ENCODE measurements at places on chromosomes 1 and 21.

DNA sequence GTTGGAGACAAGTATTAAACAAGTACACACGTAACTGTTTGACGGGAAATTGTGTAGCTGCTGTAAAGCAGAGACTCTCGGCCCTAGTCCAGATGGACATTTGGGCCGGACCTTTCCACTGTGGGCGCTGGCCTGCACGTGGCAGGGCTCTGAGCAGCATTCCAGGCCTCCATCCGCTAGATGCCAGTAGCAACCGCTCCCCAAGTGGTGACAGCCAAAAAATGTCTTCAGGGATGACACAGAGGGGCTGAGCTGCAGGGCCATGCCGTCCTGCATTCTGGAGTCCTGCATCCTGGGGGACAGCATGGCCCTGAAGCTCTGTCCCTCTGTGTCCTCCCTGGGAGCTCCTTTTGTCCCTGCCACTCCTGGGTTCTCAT is 24.8 kb downstream of the A3GALT2 start:
- no peak for DNase-seq

- DNase-seq: no peak
Observed at GRCh38 chr21:42089665-42090310, 18.7 kb downstream of the UMODL1 start.

DNA sequence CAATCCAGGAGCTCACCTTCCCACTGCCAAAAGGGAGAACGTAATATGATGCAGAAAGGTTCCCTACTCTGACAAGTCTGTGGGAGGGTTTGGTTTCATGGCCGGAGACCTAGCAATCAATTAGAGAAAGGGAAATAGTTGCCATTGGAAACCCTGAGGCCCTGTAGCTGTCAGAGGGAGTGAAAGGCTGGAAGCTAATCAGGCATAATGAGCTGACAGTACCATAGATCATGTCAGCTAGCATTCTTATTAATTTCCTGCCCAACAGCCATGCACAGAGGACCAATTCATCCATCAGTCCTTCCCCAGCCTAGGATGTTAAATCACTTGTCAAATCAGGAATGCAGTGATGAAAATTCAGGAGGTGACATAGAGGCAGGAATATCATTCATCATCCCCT is 527.3 kb downstream of the PLPP3 start:
- no peak for DNase-seq

DNA sequence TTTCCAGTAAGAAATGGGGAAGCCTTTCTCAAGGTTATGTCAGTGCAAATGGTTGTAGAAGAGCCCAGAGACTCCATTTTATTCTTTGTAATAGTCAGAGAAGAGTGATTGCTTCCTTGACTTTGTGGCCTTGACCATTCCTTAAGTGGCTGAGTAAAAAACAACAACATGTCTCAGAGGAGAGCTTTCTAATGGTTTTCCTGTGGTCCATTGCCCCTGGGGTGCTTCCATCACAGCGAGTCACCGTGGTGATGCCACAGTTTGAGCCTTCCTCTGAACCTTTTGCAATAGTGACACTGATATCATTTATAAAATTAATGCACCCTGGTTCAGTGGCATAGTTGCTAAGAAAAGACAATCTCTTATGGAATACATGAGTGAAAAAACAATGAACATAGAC is 38.6 kb downstream of the PAPPA2 start:
- DNase-seq: no peak

DNA sequence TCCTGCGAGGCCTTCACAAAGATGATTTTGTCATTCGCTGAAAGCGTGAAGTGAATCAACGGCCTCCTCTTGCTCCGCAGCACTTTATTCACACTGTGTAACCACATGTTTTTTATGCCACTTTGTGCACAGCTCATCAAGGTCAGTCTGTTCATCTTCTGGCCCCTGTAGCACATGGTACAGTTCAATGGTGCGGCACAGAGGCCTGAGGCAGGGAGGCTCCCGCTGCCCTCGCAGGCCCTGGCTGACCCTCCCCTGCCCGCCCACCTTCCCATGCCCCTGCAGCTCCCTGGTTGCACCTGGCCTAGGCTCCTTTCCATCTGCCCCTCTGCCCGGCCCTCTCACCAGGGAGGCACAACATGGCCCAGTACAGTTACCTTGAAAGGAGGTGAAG is 87.5 kb downstream of the CD247 start:
- DNase-seq: no peak

- no peak for DNase-seq
Observed at GRCh38 chr1:186849271-186849671, 20.5 kb downstream of the PLA2G4A start.

DNA sequence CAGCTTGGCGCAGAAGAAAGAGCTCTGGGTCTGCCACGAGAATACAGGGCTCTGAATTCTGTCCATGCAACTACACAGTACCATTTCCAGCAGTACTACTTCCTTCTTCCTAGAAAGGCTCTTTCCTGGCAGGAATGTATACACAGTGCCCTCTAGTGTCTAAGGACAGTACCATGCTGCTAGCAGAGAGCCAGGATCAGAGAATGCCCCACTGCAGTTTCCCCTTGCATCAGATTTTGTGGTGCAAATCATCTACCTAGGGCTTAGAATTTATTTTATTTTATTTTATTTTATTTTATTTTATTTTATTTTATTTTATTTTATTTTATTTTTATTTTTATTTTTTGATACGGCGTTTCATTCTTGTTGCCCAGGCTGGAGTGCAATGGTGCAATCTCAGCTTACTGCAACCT is 50.8 kb downstream of the PAX7 start:
- DNase-seq: no peak

- DNase-seq: no peak
Observed at GRCh38 chr1:111709986-111710385, 29.2 kb downstream of the INKA2 start.

Measured in stimulated activated CD4-positive, alpha-beta T cell treated with anti-CD3 and anti-CD28 coated beads, Interleukin-15, amount 100 ng/mL, for 48 hours (primary cell).